NCI-H1105 treated with DMSO at 0.1 percent for 48 hours (cell line): ENCODE measurements at places on chromosomes 13 and 19.

DNA sequence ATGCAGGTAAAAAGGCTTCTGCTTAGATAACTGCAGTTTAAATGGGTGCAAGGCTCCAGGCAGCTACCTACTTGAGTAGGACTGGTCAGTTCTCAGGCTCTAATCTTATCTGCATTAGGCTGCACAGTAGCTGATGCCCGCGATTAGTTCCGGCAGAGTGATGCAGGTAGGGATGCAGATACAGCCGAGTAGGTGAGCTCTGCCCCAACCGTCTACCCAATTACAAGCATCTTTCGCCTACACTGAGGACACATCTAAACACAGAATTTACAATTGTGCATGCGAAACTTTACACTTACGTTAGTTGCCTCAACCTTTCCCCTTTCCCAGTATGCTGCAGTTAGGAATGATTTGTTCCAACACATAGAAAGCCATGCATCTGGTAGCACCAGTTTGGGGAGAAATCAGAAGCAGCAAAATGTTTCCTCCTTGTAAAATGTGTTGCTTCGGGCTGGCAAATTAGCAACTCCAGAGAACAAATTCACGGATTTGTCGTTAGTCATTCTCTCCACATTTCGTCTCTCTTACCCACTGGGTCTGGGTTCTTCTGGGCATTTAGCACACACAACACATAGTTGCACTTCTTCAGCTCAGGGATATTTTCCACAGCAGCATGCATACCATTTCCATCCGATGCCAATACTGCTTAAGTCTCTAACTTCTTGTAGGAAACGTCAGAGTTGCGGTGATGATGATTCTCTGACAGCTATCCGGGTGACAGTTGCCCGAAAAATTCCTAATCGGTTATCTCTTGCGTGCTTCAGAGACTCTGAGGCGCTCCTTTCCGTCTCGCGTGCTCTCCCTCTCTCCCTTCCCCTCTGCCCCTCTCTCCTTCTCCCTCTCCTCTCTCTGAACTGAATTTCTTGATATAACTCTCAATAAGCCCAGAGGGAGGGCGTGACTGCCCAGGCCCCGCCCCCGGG, at the start of gene PCDH9:
Gene PCDH9, minus strand, starts transcription at position 856 of the 923 bp plus-strand sequence. CDS start 1,896 bp downstream, outside the sequence.
- DNase-seq, result peak; percentile 23

- DNase-seq, result peak; percentile 33
Measured at GRCh38 chr13:44402899-44403445, 29.3 kb downstream of the SERP2 start.

DNA sequence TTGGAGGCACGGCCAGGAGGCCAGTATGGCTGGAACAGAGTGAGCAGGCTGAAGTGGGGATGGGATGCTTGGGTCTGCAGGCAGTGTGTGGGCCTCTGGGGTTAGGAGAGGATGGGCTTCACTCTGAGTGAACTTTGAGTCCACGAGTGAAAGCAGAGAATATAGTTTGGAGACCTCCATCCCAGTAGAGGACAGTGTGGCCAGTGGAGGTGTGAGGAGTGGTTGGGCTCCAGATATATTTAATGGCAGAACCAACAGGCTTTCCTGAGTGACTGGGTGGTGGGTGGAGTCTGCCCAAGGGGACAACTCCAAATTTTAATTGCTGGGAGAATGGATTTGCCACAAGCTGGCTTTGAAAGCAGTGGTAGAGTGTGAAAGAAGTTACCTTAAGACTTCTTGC, 27.3 kb downstream of the GATAD2A start:
- no peak for DNase-seq

GRCh38 chr13:110187641-110188161, 119.3 kb downstream of the COL4A1 start:
- DNase-seq, result no peak

- no peak for DNase-seq
Measured at GRCh38 chr19:58212336-58213074, 16.2 kb upstream of the ZNF544 start.

DNA sequence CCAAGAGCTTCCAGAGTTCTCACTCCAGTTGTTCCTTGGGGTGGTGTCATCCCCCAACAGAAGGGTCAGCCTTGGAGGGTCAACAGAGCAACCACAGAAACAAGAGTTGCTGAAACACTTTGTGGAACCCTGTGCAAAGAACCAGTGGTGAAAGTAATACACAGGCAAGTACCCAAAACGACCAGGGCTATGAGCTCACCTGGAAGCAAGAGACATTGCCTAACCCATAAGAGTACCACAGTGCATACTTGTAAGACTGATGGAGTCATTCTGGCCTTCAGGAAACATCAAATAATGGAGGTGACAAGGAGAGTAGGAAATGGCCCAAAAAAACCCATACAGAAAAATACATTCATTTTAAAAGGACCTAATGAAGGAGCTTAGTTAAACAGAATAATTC, 184.3 kb upstream of the TSC22D1 start:
- DNase-seq, result no peak

GRCh38 chr13:75480671-75481175, 1.2 kb downstream of the TBC1D4 start:
- peak; percentile 58 for DNase-seq

- no peak for DNase-seq
Measured at GRCh38 chr13:108102771-108103170, 112.6 kb downstream of the LIG4 start.

GRCh38 chr19:40155749-40156265, 35.4 kb upstream of the MAP3K10 start:
- no peak for DNase-seq

GRCh38 chr13:41500511-41500910, 43.2 kb downstream of the RGCC start:
- DNase-seq, result no peak

DNA sequence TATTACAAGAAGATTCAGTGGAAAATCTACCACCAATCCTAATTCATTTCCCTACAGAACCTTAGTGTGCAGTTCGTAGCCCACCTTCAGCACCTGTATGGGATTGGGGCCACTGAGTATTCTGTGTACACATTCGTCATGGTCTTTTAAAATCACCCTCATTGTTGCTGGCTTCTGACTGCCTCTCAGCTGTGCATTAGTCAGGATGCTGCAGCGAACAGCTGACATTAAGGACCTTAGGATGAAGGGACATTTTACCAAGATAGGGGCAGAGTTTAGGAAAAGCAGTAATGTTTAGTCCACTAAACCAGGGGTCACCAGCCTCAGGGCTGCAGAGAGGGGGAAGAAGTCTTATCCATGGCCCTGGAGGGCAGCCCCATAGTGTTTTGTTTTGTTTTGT, 176.5 kb downstream of the COL4A1 start:
- DNase-seq, result no peak

DNA sequence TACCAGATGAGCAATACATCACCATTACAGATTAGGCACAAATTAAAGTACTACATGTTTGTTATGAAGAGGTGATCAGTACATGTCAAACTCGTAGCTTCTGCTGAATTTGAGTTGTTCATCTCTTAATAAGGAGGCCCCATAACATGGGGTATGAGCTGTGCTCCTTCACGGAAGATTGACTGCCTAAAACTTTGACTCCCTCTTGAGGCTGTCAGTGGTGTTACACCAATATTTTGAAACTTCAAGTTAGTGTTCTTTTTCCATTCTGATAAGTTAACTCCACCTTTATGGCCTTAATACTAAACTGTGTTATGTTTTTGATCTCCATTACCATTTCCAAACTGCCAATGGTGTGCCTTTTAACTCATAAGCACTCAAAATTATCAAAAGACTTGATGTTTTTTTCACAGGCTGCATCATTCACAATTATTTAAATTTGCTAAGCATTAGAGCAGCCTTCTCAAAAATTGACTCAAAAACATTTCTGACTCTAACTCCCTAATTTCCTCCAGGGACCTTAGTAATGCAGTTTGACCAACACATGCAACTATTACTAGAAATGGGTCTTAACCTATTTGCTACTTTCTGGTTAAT, 1591.5 kb downstream of the PCDH9 start:
- DNase-seq, result peak; percentile 65

GRCh38 chr13:78603240-78603957, at the start of gene POU4F1:
TSS of gene POU4F1 (minus strand) at chr13:78603552. CDS start at chr13:78603326, 226 bp downstream.
- peak; percentile 81 for DNase-seq

DNA sequence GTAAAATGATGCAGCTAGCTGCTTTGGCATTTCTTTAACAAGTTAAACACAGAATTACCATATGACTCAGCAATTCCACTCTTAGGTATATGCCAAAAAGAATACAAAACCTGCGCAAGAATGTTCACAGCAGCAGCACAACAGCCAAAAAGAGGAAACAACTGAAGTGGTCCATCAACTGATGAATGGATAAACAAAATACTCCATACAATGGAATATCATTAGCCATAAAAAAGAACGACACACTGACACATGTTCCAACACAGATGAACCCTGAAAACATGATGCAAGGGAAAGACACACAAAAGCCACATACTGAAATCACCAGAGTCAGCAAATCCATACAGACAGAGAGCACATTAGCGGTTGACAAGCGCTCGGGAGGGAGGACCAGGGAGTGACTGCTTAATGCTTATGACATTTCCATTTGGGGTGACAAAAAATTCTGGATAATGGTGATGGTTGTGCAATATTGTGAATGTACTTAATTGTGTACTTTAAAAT, 3.0 kb downstream of the PCID2 start:
- DNase-seq, result no peak

- no peak for DNase-seq
Measured at GRCh38 chr13:110273254-110273653, 33.7 kb downstream of the COL4A1 start.

DNA sequence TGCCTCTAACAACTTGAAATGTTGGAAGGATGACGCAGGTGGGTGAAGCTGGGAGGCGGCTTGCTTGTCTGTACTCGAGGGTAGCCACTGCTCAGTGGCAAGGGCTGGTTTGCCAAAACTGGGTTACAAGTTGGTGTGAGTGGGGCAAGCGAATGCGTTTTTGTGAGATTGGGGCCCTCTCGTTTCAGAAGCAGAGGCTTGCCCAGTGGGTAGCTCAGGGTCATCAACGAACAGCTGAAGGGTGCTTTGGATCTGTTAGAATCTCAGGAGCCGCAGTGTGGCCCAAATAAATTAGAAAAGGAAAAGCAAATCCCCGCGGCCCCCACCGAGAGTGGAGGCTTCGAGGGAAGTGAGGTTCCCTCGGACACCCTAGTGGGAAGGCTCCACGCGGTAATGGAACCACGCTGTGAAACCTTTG, 7.3 kb downstream of the ATP4B start:
- DNase-seq, result no peak

GRCh38 chr13:53198736-53199135, 170.1 kb downstream of the OLFM4 start:
- DNase-seq, result peak; percentile 51

DNA sequence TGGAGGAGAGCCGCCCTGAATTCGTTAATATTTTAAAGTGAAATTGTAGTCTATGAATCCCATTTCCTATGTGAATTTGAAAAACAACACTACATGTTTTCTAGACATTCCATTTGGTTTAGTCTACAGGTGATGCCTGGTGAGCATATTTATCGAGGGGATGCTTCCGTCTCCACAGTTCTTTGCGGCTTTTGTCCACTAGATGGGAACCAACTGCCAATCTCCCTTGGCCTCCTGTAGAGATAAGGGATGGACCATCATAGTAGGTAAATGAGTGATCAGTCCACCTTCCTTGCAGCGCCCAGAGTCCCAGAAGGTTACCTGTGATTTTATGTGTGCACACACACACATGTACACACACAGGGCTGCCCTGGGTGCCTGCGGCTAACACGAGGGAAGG, 289.8 kb upstream of the SOX21 start:
- DNase-seq, result no peak

DNA sequence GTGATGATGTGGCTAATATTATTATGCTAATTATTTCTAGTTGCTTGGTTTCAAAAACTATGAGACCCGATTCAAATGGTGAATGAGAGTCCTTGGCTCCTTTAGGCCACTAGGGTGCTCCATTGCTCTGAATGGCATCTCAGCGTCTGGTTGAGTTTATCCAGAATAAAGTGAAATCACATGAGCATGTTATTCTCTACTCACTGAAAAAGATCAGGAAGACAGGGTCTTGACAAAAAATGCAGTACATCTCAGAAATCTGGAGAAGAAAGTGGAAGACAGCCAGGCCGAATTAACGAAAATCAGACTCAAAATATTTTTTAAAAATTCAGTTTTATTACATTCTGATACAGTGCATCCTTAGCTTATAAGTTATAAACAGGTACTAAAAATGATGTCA, 516.2 kb downstream of the MYO16 start:
- peak; percentile 73 for DNase-seq

- no peak for DNase-seq
Measured at GRCh38 chr13:21242236-21242635, 65.8 kb downstream of the MRPL57 start.

DNA sequence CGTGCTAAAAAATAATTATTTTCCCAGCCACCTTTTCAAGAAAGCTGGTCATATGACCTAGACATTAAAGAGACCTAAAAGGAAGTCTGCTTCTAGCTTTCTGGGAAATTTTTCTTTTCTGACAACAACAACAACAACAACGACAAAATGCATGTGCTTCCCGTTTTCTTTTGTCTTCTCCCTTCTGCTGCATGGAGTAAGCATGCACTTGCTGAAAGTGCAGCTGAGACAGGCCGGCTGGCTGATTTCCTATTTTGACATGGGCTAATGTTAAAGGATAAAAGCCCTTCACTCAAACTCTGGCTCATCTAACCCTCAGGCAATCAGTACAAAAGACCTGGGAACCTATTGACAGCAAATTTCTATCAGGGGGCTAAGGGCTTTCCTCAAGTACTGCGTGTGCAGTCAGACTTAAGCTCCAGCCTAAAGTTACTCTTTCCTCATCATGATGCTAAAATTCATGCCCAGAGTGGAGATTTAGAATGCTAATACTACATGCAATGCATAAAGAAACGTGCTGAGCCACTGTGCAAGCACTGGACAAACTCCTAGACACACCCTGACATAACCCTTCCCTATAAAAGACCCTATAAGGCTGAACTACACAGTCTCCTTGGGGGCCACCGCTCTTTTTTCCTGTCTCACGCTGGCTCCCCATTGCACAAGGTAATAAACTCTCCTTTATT, 811.1 kb downstream of the UQCRFS1 start:
- DNase-seq, result no peak

DNA sequence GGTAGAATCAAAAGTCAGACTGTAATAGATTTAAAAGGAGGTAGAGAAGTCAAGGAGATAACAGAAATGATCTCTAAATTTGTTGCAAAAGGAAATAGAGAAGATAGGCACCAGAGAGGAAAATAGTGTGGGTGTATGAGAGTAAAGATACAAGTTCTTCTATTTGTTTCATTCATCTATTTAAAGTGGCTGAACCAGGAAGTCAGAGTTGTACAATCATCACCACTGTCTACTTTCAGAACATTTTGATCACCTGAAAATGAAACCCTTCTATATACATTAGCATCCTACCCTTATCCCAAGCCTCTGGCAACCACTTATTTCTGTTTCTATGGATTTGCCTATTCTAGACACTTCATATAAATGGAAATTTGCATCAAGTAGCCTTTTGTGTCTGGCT, 36.7 kb downstream of the INTS6 start:
- DNase-seq, result no peak

GRCh38 chr19:47637550-47637949, 28.6 kb downstream of the BICRA start:
- DNase-seq, result no peak

GRCh38 chr19:12668932-12669269, 2.3 kb downstream of the WDR83 start:
- no peak for DNase-seq
